ENCODE measurements at places on chromosomes 4 and X. TPM values are rescaled to one million over a fixed set of nuclear protein-coding genes. Genes with fewer than 3 reads are reported as not detected.

RAP1GDS1 gene
- polyA plus RNA-seq: 29.0 TPM

DNA sequence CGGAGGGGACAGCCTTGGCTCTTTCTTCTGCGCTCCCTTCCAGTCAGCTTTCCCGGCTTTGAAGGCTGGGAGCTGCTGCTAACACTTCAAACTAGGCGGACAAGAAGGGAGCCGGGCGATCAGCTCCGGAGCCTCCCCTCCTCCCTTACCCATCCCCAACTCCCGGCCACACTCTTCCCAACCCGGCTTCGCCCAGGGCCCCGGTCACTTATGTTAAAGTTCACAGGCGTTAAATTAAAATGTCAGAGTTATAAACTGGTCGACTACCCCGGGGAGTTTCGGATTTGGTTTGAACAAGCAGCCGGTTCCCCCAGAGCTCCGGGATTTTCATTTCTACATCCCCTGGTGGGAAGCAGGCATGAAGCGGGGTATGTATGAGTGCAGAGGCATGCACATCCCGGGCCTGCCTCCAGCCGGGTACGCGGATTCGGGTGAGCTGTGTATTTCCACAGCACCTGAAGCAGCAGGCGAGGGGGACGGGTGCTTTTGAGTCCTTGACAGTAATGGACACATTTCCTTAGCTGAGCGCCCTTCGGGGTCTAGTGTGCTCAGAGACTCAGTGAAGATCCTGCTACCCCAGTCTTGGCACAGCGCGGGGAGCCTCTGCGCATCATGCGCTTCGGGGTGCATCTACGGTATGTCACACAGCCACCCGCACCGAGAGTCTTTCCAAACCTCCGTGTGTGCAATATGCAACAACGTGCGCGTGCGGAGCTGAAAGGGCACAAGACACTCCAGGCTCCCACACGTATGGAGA is 880 bp downstream of the UNC5C start:
- H3K27ac ChIP-seq: no peak overlapping the region
- DNase-seq: no peak
- H3K4me3 ChIP-seq: peak overlapping the region; percentile 34
- no peaks in the 10 kb centered on the region for H3K36me3 ChIP-seq
- peaks cover 45% of the 10 kb centered on the region for H3K27me3 ChIP-seq

IL3RA gene
- 4.1 TPM for polyA plus RNA-seq

DNA sequence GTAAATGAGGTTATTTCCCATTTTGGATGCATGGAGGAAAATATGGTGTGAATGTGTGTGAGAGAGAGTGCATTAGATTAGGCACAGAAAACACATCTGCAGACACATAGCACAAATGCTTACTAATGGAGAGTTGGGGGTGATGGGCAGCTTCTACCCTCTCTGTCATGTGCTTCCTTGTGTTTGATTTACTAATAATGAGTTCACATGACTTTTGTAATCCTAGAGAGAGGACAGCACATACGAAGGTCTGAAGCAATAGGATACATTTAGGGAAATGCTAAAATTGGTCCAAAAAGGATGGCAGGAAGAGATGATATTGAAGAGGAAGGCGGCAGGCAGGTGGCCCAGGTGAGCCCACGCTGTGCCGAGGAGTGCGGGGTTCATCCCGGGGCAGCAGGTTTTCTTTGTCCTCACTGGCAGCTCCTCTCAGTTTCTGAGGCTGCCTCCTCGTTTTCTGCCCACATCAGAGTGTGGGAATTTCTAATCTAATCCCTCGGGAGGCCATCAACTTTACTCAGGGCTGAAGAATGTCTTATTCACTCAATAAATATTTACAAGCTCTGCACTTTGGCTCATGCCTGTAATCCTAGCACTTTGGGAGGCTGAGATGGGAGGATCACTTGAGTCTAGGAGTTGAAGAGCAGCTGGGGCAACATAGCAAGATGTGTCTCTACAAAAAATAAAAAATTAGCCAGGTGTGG is 15.9 kb upstream of the MAP9 start:
- no peak overlapping the region for H3K27ac ChIP-seq
- H3K27me3 ChIP-seq: peaks cover 39% of the 10 kb centered on the region
- no peak overlapping the region for H3K4me3 ChIP-seq
- peaks cover 2% of the 10 kb centered on the region for H3K4me1 ChIP-seq
- DNase-seq: no peak

DNA sequence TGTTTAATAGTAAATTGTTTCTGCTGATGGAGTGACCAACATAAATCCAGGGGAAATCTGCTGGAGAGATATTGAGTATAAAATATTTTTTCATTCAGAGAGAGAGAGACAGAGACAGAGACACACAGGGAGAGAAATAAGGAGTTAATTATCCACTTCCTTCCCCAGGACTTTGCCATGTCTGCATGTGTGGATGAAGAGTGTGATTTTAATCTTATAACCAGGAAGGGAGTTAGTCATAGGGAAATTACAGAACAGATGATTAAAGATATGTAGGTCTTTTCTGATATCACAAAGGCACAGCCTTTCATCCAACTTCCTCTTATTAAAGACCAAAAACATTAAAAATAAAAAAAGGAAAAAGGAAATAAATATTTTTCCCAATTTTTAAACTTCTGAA is 526.3 kb downstream of the SPRY1 start:
- no peak overlapping the region for H3K27ac ChIP-seq
- no peaks in the 10 kb centered on the region for H3K36me3 ChIP-seq
- H3K27me3 ChIP-seq: peaks cover 8% of the 10 kb centered on the region
- H3K4me1 ChIP-seq: no peaks in the 10 kb centered on the region
- no peak overlapping the region for H3K4me3 ChIP-seq

LONRF3 gene
- 0.14 TPM for polyA plus RNA-seq

DNA sequence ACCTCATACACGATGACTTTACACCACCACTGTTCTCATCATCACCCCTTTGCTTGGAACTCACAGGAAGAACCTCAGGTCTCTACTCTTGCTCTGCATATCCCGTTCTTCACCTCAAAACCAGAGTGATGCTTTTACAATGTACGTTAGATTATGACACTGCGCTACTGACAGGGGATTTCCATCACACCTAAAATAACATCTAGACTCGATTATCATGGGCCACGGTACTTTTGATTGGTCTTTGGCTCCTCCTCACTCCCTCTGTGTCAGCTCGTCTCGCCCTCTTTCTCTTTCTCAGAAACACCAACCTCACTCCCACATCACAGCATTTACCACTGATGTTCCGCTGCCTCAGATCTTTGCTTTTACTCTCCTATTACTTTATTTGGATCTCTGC is 172.4 kb downstream of the TLL1 start:
- no peak for DNase-seq
- no peaks in the 10 kb centered on the region for H3K4me1 ChIP-seq
- no peaks in the 10 kb centered on the region for H3K36me3 ChIP-seq
- no peak overlapping the region for H3K4me3 ChIP-seq

WDR17 gene
- 0.41 TPM for polyA plus RNA-seq

GRCh38 chr4:15659768-15660570 is 4.8 kb upstream of the FBXL5 start:
- no peaks in the 10 kb centered on the region for H3K36me3 ChIP-seq
- DNase-seq: no peak
- H3K4me1 ChIP-seq: peaks cover 6% of the 10 kb centered on the region
- no peak overlapping the region for H3K27ac ChIP-seq
- no peaks in the 10 kb centered on the region for H3K27me3 ChIP-seq

DNA sequence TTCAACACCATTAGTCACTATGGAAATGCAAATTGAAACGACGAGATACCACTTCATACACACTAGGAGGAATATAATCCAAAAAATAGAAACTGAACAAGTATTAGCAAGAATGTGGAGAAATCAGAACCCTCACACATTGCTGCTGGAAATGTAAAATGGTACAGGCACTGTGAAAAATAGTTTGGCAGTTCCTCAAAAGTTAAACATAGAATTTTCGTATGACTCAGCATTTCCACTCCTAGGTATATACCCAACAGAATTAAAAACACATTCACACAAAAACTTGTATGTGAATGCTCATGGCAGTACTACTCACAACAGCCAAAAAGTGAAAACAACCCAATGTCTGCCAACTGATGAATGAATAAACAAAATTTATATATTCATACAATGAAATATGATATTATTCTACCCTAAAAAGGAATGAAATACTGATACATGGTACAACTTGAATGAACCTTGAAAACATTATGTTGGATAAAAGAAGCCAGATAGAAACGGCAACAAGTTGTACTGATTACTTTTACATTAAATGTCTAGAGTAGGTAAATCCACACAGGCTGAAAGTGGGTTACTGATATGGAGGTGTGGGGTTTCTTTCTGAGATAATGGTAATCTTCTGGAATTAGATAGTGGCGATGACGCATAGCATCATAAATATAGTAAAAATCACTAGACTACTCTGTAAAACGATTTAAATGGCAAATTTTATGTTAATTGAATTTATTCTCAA is 22.3 kb downstream of the TEC start:
- DNase-seq: no peak
- no peak overlapping the region for H3K4me3 ChIP-seq
- H3K27ac ChIP-seq: no peak overlapping the region
- peaks cover 11% of the 10 kb centered on the region for H3K4me1 ChIP-seq

GRCh38 chrX:22325096-22325495 is 52.4 kb downstream of the CBLL2 start:
- no peaks in the 10 kb centered on the region for H3K4me1 ChIP-seq
- H3K36me3 ChIP-seq: no peaks in the 10 kb centered on the region

GRCh38 chrX:103107836-103108235 is 14.9 kb upstream of the NXF3 start:
- no peaks in the 10 kb centered on the region for H3K27me3 ChIP-seq
- H3K27ac ChIP-seq: no peak overlapping the region
- no peaks in the 10 kb centered on the region for H3K4me1 ChIP-seq
- H3K4me3 ChIP-seq: no peak overlapping the region
- no peak for DNase-seq

- H3K4me1 ChIP-seq: no peaks in the 10 kb centered on the region
- no peaks in the 10 kb centered on the region for H3K27me3 ChIP-seq
- peaks cover 13% of the 10 kb centered on the region for H3K36me3 ChIP-seq
- no peak overlapping the region for H3K4me3 ChIP-seq
- no peak for DNase-seq
These were observed 28.3 kb upstream of the MSANTD1 start for GRCh38 chr4:3220476-3221183.

GRCh38 chrX:153410373-153410772 is 899 bp upstream of the ZFP92 start:
- no peaks in the 10 kb centered on the region for H3K36me3 ChIP-seq
- no peaks in the 10 kb centered on the region for H3K27me3 ChIP-seq
- peaks cover 16% of the 10 kb centered on the region for H3K4me1 ChIP-seq
- H3K4me3 ChIP-seq: no peak overlapping the region

CSAG1 gene
- polyA plus RNA-seq: not detected

- no peaks in the 10 kb centered on the region for H3K4me1 ChIP-seq
- no peaks in the 10 kb centered on the region for H3K36me3 ChIP-seq
- H3K27ac ChIP-seq: no peak overlapping the region
These were observed 8.6 kb upstream of the CCDC149 start for GRCh38 chr4:24921491-24921890.

ZXDA gene
- polyA plus RNA-seq: 5.3 TPM

DNA sequence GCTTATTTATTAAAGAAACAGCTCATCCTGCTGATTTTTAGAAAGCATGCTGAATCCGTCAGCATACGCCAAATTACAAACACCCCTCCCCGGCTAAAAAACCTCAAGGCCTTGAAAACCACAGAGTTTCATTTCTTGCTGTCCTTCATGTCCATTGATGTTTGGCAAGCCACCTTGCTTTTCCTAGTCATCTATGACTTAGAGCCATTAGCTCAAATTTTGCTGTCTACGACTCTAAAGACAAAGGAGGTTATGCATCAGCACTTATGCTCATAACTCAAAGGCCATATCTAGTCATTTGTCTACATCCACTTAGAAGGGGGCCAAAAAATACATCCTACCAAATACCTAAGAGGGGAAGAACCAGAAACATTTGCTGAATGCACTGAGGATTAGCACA is 925.1 kb downstream of the PCDH7 start:
- no peaks in the 10 kb centered on the region for H3K4me1 ChIP-seq
- no peak overlapping the region for H3K27ac ChIP-seq
- H3K27me3 ChIP-seq: no peaks in the 10 kb centered on the region
- no peak for DNase-seq

DNA sequence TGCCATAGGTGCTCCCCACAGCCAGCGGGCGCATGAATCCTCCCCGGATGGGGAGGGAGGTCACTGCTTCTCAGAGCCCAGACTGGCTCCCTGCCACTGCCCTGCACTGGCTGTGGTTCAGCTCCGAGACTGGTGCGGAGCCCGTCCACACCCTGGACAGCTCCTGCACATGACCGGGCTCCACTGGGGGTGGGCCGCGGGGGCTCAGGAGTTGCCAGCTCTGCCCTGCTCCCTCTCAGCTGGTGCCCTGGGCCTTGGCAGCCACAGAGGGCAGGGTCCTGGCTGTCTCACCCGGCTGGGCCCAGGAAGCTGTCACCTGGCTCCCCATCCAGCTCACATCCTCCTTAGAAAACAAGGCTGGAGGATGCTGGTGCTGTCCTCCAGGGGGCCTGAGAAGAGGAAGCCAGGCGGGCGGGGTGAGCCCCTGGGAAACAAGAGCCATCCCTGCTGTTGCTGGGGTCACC is 64.9 kb upstream of the ADRA2C start:
- no peaks in the 10 kb centered on the region for H3K4me1 ChIP-seq
- DNase-seq: no peak
- H3K4me3 ChIP-seq: no peak overlapping the region
- peaks cover 21% of the 10 kb centered on the region for H3K36me3 ChIP-seq
- no peak overlapping the region for H3K27ac ChIP-seq

GRCh38 chrX:15751155-15751819 is 13.2 kb downstream of the CA5B start:
- no peaks in the 10 kb centered on the region for H3K27me3 ChIP-seq
- peak overlapping the region; percentile 81 for H3K4me3 ChIP-seq
- peaks cover 53% of the 10 kb centered on the region for H3K4me1 ChIP-seq
- H3K27ac ChIP-seq: peak overlapping the region; percentile 97
- peaks cover 4% of the 10 kb centered on the region for H3K36me3 ChIP-seq
- DNase-seq: peak; percentile 62
